ENCODE measurements at places on chromosomes 16 and 17. TPM values are rescaled to one million over a fixed set of nuclear protein-coding genes. Genes with fewer than 3 reads are reported as not detected.
A peak's percentile ranks its signal among the peaks of the same experiment; 100 is the strongest.

Gene ZNF597
- 2.7 TPM for total RNA-seq

Gene OSBPL7
- 12.7 TPM for total RNA-seq

Gene TEX19
- total RNA-seq: not detected

Gene CDH1
- total RNA-seq: 286 TPM

Gene MYH2
- total RNA-seq: not detected

Gene DNAH3
- not detected for total RNA-seq

Gene CYGB
- total RNA-seq: 29.2 TPM

Gene TUBB3
- 0.33 TPM for total RNA-seq

- H3K36me3 ChIP-seq: no peaks in the 10 kb centered on the region
- no peak overlapping the region for H3K27ac ChIP-seq
- H3K4me3 ChIP-seq: no peak overlapping the region
- H3K27me3 ChIP-seq: no peaks in the 10 kb centered on the region
- H3K4me1 ChIP-seq: no peaks in the 10 kb centered on the region
- DNase-seq: no peak
These were observed 357.6 kb downstream of the UTP18 start for GRCh38 chr17:51617986-51618385.

- H3K4me3 ChIP-seq: no peak overlapping the region
- DNase-seq: no peak
- peaks cover 10% of the 10 kb centered on the region for H3K4me1 ChIP-seq
- no peak overlapping the region for H3K27ac ChIP-seq
- no peaks in the 10 kb centered on the region for H3K36me3 ChIP-seq
- H3K27me3 ChIP-seq: no peaks in the 10 kb centered on the region
These were observed 218.5 kb upstream of the CIBAR2 start for GRCh38 chr16:85330694-85331188.

DNA sequence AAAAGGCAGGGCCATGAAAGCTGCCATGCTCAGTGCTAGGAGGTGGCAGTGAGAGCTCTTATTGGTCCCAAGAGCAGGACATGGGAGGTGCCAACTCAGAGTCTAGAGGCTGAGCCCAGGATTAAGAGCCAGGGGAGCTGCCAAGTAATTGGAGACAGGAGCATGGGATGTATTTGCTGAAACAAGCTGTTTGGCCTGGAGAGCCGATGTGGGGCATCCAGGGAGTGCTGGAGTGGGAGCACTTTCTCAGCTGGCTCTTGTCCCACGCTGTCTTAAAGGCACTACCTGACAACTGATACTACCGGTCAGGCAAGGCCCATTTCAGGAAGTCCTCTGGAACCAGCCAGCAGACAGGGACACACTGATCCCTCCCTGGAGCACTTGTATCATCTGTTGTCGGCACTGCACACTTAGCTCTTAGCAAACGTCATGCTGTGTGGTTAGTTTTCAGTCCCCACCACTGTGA is 19.3 kb downstream of the ANKFN1 start:
- peaks cover 11% of the 10 kb centered on the region for H3K4me1 ChIP-seq
- H3K4me3 ChIP-seq: no peak overlapping the region
- peak; percentile 89 for DNase-seq

GRCh38 chr17:20784100-20784665 is 204.7 kb downstream of the CDRT15L2 start:
- H3K27me3 ChIP-seq: no peaks in the 10 kb centered on the region
- no peaks in the 10 kb centered on the region for H3K36me3 ChIP-seq
- H3K4me3 ChIP-seq: no peak overlapping the region
- no peak for DNase-seq
- no peaks in the 10 kb centered on the region for H3K4me1 ChIP-seq

DNA sequence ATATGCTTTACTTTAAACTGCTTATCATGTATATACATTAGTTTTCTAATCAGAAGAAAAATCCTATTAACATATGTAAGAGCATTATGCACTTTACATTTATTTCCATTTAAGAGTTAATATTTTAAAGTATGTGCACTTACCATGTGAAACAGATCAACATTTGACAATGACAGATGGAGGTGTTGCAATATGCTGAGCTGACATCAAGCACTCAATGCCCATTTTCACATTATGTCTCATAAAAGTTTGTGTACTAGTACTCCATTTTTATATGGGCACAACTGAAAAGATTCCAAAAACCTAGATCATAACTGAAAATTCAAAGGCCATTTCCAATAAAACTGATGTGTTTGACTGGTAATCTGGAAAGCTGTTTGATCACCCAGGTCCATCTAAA is 420.9 kb upstream of the SOX9 start:
- no peak for DNase-seq
- H3K27me3 ChIP-seq: no peaks in the 10 kb centered on the region
- no peak overlapping the region for H3K4me3 ChIP-seq
- no peaks in the 10 kb centered on the region for H3K4me1 ChIP-seq

DNA sequence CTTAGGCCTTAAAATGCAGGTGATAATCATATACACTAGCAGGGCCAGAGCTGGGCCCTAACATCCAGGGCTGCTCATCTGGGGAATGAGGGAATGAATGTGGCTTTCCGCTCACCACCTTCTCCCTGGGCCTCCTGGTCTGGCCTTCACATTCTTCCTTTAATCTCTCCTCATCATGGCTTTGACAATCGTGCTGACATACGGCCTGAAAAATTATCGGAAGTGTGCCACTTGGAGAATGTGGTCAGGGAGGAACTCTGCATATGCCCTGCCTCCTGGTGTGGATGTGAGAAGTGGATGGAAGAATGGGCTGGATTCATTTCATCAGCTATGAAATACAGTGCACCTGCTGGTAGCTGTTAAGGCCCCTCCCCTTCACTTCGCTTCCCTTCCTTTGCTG is 2.4 kb downstream of the WSCD1 start:
- no peaks in the 10 kb centered on the region for H3K27me3 ChIP-seq
- no peak overlapping the region for H3K4me3 ChIP-seq
- H3K4me1 ChIP-seq: peaks cover 13% of the 10 kb centered on the region
- H3K27ac ChIP-seq: no peak overlapping the region

DNA sequence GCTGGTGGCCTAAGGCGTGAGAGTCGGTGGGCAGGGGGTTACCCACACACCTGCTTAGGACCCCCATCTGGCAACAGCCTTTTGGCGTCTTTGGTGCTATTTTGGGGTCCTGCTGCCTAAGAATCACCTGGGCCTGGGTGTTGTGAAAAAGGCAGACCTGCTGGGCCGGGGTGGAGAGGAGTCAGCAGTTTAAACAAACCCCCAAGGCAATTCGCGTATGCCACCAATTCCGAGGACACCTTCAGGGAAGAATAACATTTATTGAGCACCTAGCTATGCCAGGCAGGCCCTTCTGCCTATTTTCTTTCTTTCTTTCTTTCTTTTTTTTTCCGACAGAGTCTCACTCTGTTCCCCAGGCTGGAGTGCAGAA is 53.9 kb upstream of the TOB1 start:
- peaks cover 39% of the 10 kb centered on the region for H3K4me1 ChIP-seq
- H3K27me3 ChIP-seq: no peaks in the 10 kb centered on the region
- peak overlapping the region; percentile 91 for H3K27ac ChIP-seq

DNA sequence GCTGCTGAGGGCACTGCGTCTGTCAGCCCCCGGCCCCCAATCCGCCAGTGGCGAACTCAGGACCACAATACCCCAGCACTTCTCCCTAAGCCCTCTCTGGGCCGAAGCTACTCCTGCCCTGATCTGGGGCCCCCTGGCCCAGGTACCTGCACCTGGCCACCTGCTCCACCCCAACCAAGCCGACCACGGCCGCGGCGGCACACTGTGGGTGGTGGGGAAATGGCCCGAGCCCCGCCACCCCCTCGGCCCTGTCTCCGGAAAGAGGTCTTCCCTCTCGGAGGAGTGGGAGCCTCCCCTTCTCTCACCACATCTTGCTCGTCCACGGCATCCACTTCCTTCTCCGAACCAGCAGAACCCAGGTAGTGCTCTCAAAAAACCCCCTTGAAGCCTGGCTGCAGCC is 3.4 kb upstream of the FBRS start:
- no peak overlapping the region for H3K27ac ChIP-seq
- H3K27me3 ChIP-seq: no peaks in the 10 kb centered on the region
- H3K36me3 ChIP-seq: peaks cover 31% of the 10 kb centered on the region
- H3K4me3 ChIP-seq: no peak overlapping the region
- H3K4me1 ChIP-seq: peaks cover 22% of the 10 kb centered on the region

DNA sequence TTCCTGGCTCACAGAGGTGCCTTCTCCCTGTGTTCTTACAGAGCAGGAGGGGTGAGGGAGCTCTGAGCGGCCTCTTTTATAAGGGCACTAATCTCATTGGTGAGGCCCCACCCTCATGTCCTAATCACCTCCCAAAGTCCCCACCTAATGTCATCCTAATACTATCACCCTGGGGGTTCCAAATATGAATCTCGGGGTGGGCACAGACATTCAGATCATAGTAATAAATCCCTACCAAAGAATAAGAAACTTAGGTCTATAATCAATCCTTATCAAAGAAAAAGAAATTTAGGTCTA is 32.3 kb upstream of the METRNL start:
- H3K27me3 ChIP-seq: no peaks in the 10 kb centered on the region
- peaks cover 8% of the 10 kb centered on the region for H3K4me1 ChIP-seq
- no peak overlapping the region for H3K4me3 ChIP-seq
- no peaks in the 10 kb centered on the region for H3K36me3 ChIP-seq

DNA sequence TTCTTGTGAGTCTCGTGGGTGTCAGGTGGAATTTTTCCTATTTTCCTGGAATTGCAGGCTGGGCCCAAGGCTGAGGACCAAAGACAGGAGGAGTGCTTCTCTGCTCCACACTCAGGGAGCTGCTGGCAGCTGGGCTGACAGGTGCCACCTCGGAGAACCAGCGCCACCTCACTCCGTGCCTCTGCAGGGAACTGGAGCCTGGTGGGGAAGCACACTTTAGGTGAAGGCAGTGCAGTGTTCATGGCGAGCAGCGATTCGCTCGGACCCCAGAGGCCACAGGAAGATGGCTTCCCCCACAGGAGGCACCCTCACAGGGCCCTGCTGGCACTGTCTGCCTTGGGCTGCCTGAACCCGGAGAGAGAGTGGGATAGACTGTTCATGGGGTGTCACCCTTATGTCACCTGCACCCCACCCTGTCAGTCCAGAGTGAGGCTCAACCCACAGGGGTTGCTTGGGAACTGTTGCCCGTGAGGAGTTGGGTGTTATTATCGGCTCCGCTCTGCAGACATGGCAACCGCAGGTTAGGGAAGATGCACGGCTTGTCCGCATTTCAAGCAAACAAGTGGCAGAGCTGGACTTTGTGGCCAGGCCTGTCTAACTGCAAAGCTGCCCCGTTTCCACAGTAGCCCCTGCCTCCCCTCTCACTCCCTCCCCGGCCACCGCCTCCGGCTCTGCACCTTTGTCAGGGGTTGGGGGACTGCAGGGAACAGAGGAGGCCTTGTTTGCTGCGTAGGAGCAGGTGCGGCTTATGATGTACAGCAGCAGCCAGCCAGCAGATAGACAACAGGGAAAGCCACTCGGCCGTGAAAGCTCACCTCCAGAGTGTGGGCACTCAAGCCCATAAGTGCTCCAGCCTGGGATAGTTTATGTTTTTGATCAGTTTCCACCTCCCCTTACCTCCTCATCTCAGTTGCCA is 15.5 kb downstream of the TBC1D24 start:
- no peaks in the 10 kb centered on the region for H3K36me3 ChIP-seq
- peak; percentile 77 for DNase-seq
- H3K27me3 ChIP-seq: no peaks in the 10 kb centered on the region
- H3K4me3 ChIP-seq: no peak overlapping the region
- H3K4me1 ChIP-seq: peaks cover 67% of the 10 kb centered on the region

DNA sequence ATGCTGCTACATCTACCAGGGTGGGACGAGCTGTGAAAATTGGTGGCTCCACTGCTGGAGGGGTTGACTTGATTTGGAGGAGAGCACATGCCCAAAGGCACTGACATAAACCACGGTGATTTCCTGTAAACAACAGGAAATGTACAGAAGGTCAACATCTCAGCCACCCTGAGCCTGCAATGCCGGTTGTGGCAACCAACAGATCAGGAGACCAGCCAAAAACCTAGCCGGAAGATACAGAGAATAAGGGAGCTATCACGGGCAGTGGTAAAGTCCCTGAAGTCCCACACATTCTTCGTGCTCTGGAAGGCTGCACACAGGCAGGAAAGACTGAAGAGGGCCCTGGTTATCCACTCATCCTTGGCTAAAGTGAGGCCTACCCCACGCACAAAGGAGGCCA is 56.2 kb downstream of the ADCY9 start:
- H3K4me3 ChIP-seq: no peak overlapping the region
- DNase-seq: peak; percentile 57
- peak overlapping the region; percentile 92 for H3K27ac ChIP-seq
- no peaks in the 10 kb centered on the region for H3K36me3 ChIP-seq

DNA sequence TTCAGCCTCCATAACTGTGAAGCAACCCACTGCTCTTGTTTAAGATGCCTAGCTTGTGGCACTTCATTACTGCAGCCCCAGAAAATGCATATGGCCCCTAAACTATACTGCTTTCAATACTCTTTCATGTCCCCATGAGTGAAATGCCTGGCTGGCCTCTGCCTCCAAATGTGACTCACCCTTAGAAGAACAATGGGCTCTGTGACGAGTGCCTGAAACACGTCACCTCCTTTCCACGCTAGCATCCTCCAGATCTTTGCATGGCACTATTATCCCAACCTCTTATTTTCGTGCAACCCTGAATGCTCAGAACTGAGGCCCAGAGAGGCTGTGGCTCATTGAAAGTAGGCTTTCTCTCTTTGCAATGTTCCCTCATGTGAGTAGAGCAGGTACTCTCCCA is 233.1 kb downstream of the CBLN1 start:
- H3K27ac ChIP-seq: no peak overlapping the region
- no peaks in the 10 kb centered on the region for H3K27me3 ChIP-seq
- H3K4me3 ChIP-seq: no peak overlapping the region
- no peaks in the 10 kb centered on the region for H3K36me3 ChIP-seq

DNA sequence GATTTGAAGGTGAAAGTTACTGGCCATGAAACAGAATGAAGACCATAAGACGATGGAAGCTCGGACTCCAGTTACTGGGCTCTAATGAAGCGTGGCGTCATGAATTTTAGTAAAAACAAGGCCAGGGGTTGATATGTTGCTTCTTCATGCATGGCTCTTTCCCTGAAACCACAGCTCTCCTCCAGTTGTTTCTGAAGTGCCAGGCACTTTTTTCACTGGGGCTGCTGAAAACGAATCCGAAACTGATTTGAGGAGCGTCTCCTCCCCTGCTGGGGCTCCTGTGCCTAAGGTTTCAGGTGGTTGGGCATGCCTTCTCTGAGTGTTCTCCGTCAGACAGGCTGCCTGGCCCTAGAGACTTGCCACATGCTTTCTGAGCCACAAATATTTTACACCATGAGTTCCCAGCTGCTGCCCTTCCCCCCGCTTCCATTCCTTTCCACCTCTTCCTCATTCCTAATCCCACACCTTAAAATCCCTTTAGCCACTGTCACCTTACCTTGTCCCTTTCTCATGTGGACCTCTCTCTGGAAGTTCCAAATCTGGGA is 3.7 kb upstream of the MYL4 start:
- H3K27ac ChIP-seq: peak overlapping the region; percentile 97
- no peaks in the 10 kb centered on the region for H3K27me3 ChIP-seq
- DNase-seq: peak; percentile 96
- H3K4me3 ChIP-seq: peak overlapping the region; percentile 0
- peaks cover 43% of the 10 kb centered on the region for H3K4me1 ChIP-seq
- H3K36me3 ChIP-seq: no peaks in the 10 kb centered on the region

- no peaks in the 10 kb centered on the region for H3K27me3 ChIP-seq
- no peaks in the 10 kb centered on the region for H3K4me1 ChIP-seq
- no peak for DNase-seq
These were observed 25.6 kb downstream of the SOST start for GRCh38 chr17:43732958-43733357.

- no peaks in the 10 kb centered on the region for H3K36me3 ChIP-seq
- DNase-seq: peak; percentile 27
- peak overlapping the region; percentile 39 for H3K27ac ChIP-seq
- no peaks in the 10 kb centered on the region for H3K27me3 ChIP-seq
- H3K4me1 ChIP-seq: peaks cover 9% of the 10 kb centered on the region
These were observed 135.1 kb downstream of the CDH13 start for GRCh38 chr16:82761858-82762257.
